Aorta (tissue), 5 donors: ENCODE measurements at places on chromosomes 3 and 15. TPM values are rescaled to one million over a fixed set of nuclear protein-coding genes. Genes with fewer than 3 reads are reported as not detected.

DNA sequence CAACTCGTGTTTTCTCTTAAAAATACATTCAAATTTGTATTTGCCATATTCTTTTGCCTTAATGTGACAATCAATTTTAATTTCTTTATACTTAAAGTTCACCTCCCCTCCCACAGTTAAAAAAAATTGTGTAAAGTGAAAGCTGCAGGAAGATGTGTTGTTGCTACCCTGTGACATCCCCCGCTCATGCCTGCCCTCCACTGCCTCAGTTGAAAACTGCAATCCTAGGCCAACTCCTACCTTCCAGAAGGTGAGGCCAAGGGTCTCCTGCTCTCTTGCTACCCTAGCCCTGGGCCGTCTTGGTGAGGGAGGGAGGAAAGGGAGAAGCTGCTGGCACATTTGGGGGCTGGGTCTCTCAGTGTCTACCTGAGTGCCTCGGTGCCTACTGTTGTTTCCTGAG lies 57.0 kb upstream of the CMTM7 start:
- no peaks in the 10 kb centered on the region for H3K27me3 ChIP-seq
- H3K4me1 ChIP-seq: no peaks in the 10 kb centered on the region
- no peaks in the 10 kb centered on the region for H3K36me3 ChIP-seq

The CACNA2D2 gene
- total RNA-seq: 3.2 TPM

DNA sequence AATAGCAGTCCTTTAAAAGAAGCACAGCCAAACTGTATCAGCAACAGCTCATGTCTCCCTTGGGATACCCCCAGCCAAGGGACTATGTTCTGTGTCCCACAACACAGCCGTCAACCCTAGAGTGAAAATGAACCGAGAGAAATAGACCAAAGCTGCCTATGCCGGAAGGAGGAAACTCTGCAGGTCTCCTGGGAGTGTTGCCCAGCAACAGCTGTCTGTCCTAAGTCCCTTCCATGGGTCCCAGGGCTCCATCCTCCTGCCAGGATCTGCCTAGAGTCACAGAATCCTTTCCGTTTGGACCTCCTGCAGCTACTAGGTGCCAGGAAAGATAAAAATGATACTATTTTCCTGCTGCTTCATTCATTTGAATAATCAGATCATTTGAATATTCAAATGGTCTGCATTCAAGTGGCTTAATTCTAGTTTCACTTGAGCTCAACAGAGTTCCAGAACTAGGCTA lies 53.1 kb downstream of the TRANK1 start:
- H3K27ac ChIP-seq: no peak overlapping the region
- no peak overlapping the region for H3K4me3 ChIP-seq
- no peak for DNase-seq
- H3K27me3 ChIP-seq: no peaks in the 10 kb centered on the region

- no peak overlapping the region for H3K4me3 ChIP-seq
- DNase-seq: no peak
These were observed 9.7 kb downstream of the PARP16 start for GRCh38 chr15:65277015-65277414.

The GXYLT2 gene
- 46.4 TPM for total RNA-seq

The AADAC gene
- not detected for total RNA-seq

DNA sequence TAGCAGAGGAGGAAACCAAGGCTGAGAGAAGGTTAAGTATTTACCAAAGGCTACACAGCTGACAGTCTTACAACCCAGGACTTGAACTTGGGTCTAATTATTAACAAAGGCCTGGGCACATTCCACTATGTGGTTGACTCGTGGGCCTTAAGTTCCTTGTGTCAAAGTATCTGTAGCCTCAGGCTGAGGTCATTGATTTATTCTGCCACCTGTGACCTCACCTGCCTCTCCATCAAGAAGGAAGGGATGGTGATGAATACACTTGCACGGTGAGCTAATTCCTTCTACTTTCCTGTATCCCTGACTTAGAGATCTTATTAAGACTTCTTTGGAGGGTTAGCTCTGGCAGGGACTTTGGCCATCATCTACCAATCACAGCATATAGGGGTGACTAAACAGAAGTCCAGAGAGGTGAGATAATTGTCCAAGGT lies 19.9 kb upstream of the LRRC58 start:
- H3K4me1 ChIP-seq: no peaks in the 10 kb centered on the region
- no peak overlapping the region for H3K27ac ChIP-seq
- no peaks in the 10 kb centered on the region for H3K27me3 ChIP-seq
- no peak for DNase-seq

The FAM3D gene
- total RNA-seq: not detected

- no peak overlapping the region for H3K4me3 ChIP-seq
- no peaks in the 10 kb centered on the region for H3K36me3 ChIP-seq
- H3K4me1 ChIP-seq: peaks cover 6% of the 10 kb centered on the region
- H3K27me3 ChIP-seq: no peaks in the 10 kb centered on the region
- peak; percentile 71 for DNase-seq
These were observed 11.1 kb downstream of the ALPK3 start for GRCh38 chr15:84828086-84828908.

DNA sequence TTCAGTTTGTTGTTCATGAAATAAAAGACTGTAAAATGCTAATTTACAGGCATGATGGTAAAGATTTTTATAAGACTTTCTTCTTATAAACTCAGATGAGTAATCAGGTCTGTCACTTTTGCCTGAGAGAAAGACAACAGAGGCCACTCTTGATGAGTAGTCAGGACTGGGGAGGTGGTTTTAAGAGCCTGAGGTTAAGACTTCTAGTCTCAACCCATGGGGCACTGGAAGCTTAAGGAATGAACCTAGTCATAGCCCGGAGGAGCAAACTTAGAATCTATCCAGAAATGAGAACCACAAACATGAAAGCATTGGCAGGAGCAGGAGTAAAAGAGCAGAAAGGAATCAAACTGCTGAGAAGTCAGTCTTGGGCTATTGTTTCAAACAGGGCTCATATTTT lies 846.3 kb upstream of the ARPP21 start:
- no peaks in the 10 kb centered on the region for H3K27me3 ChIP-seq
- H3K36me3 ChIP-seq: no peaks in the 10 kb centered on the region
- H3K4me3 ChIP-seq: no peak overlapping the region
- no peak overlapping the region for H3K27ac ChIP-seq
- no peaks in the 10 kb centered on the region for H3K4me1 ChIP-seq

- H3K27me3 ChIP-seq: no peaks in the 10 kb centered on the region
- no peaks in the 10 kb centered on the region for H3K4me1 ChIP-seq
- H3K27ac ChIP-seq: no peak overlapping the region
- H3K4me3 ChIP-seq: no peak overlapping the region
These were observed 8.7 kb downstream of the DAZL start for GRCh38 chr3:16596352-16597032.

- peaks cover 16% of the 10 kb centered on the region for H3K36me3 ChIP-seq
- H3K4me1 ChIP-seq: no peaks in the 10 kb centered on the region
- no peak for DNase-seq
- no peaks in the 10 kb centered on the region for H3K27me3 ChIP-seq
These were observed 25.4 kb downstream of the ADPGK start for GRCh38 chr15:72758182-72758581.

DNA sequence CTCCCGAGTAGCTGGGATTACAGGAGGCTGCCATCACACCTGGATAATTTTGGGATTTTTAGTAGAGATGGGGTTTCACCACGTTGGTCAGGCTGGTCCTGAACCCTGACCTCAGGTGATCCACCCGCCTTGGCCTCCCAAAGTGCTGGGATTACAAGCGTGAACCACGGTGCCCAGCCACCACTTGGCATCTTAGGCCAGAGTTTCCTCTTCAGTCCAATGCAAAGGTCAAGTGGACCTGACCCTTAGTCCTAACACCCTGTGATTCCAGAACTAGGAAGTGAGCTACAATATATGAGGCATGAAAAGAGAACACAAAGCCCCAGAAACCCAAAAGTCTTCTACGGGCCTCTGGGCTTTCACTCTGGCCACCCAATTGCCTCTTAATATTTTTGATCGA lies 5.3 kb downstream of the MYLK start:
- no peaks in the 10 kb centered on the region for H3K27me3 ChIP-seq
- H3K4me1 ChIP-seq: peaks cover 1% of the 10 kb centered on the region
- H3K36me3 ChIP-seq: peaks cover 4% of the 10 kb centered on the region
- no peak overlapping the region for H3K27ac ChIP-seq
- DNase-seq: no peak

- H3K36me3 ChIP-seq: no peaks in the 10 kb centered on the region
- H3K27me3 ChIP-seq: no peaks in the 10 kb centered on the region
- H3K27ac ChIP-seq: no peak overlapping the region
- no peak for DNase-seq
These were observed 428.1 kb upstream of the NAALADL2 start for GRCh38 chr3:174430986-174431385.

DNA sequence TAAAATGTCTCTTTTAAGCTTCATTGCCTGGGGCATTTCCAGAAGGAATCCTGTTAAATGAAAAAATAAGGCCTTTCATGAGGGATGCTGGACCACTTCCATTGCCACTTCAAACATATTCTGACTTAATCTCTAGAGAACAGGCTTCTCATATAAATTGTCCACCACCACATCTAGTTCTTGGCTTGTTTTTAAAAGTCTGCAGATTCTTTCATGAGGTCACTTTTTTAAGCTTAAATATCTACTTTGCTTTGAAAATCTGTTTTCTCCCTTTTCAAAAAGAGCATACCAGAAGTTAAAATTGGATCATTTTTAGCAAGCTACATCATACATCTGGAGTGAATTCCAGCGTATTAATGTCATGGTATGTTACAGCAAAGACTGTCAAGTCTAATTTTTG lies 131.6 kb downstream of the C3orf70 start:
- H3K4me3 ChIP-seq: no peak overlapping the region
- H3K27ac ChIP-seq: no peak overlapping the region
- H3K27me3 ChIP-seq: no peaks in the 10 kb centered on the region
- no peak for DNase-seq

GRCh38 chr3:160163229-160163878 lies 61.9 kb upstream of the C3orf80 start:
- no peaks in the 10 kb centered on the region for H3K4me1 ChIP-seq
- no peaks in the 10 kb centered on the region for H3K27me3 ChIP-seq
- no peak overlapping the region for H3K27ac ChIP-seq
- DNase-seq: no peak

DNA sequence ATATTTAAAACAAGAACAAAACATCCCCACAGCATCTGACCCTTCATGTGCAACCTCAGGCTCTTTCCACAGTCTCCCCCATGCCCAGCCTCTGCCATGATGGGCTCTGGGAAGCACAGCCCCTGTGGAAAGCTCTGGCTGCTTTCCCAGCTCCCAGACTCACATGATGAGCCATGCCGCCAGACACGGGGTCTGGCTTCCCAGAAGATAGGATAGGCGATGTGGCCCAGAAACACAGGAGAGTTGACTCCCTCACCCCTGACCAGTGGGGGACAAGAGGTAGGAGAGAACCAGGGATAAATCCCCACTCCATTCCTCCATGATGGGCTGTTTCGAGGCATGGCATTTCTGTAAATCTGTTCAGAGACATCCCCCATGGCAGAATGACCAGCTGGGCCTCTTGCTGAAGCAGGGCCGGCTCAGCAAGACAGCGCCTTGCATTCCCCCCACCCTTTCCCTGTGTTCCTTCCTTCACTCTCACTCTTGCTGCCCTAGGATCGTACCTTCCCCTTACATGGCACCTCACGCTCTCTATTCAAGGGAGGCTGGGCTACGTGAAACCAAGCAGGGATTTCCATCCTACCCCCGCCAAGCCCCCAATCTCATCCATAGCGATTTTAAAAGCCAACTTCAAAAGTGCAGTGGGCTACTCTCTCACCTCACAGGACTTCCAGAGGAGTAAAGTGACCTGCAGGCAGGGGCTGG lies 192.4 kb downstream of the ABHD5 start:
- DNase-seq: no peak
- no peaks in the 10 kb centered on the region for H3K36me3 ChIP-seq
- H3K27me3 ChIP-seq: no peaks in the 10 kb centered on the region
- no peak overlapping the region for H3K4me3 ChIP-seq
- H3K4me1 ChIP-seq: peaks cover 3% of the 10 kb centered on the region

DNA sequence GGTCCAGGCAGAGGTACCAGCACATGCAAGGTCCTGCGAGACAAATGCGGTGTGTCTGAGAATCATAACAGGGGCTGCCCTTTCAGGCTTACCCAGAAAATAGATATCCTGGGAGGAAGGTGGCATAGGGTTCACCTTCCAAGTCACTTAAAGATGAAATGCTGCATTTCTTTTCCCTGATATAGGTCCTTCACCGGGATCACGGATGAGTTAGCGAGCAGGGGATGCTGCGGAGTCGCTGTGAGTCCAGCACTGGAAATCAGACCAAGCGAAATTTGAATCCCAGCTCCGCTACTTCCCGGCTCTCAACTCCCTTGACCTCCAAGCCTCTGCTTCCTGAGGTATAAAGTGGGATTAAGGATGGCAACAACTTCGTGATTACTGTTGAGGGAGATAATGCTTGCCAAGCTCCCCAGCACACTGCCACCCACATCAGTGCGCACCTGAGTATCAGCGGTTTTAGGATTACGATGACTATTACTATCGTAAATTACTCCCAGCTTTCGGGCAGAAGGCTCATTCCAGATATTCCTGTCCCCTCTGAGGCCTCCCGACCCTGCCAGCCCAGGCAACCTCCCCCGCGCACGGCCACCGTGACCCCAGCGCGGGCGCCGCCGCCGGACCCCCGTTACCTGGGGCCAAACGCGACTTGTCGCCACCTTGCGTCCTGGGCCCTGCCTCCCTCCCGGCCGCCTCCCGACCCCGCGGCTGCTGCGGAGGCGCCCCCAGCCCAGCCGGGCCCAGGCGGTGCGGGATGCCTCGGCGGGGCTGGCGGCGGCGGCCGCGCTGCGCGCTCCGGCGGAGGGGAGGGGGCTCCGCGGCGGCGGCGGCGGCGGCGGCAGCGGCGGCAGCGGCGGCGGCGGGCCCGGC lies 589 bp upstream of the GPR27 start:
- no peak overlapping the region for H3K27ac ChIP-seq
- H3K4me1 ChIP-seq: no peaks in the 10 kb centered on the region
- H3K27me3 ChIP-seq: no peaks in the 10 kb centered on the region
- DNase-seq: no peak

GRCh38 chr3:116000311-116000710 lies 377.0 kb downstream of the GAP43 start:
- DNase-seq: no peak
- H3K4me1 ChIP-seq: no peaks in the 10 kb centered on the region
- H3K4me3 ChIP-seq: no peak overlapping the region
- no peaks in the 10 kb centered on the region for H3K36me3 ChIP-seq
- H3K27me3 ChIP-seq: no peaks in the 10 kb centered on the region

The FILIP1L gene
- total RNA-seq: 861 TPM

- no peak overlapping the region for H3K27ac ChIP-seq
- H3K27me3 ChIP-seq: no peaks in the 10 kb centered on the region
- no peaks in the 10 kb centered on the region for H3K36me3 ChIP-seq
- DNase-seq: no peak
- H3K4me3 ChIP-seq: no peak overlapping the region
- no peaks in the 10 kb centered on the region for H3K4me1 ChIP-seq
These were observed 25.0 kb upstream of the KY start for GRCh38 chr3:134675726-134676256.

DNA sequence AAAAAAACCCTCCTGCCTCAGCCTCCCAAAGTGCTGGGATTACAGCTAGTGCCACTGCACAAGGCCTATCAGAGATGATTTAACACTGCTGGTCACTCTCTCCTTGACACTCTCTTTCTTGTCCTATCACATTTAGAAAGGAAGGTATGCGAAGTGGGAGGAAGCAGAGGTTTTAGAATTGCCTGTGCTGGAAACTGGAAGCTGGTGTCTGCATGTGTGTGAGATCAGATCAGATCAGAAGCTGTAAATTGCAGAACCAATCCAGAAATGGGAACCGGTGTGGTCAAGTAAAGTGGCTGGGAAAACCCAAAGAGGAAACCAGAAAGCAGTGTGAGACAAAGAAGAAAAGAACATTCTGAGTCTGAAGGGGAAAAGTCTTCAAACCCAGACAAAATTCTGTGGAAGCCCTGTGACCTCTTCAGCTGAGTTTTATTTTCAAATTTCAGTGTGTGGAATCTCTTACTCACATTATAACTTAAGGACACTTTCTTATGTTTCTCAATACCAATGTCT lies 2.8 kb downstream of the EFHB start:
- DNase-seq: no peak
- no peak overlapping the region for H3K27ac ChIP-seq
- no peaks in the 10 kb centered on the region for H3K36me3 ChIP-seq
- H3K4me3 ChIP-seq: no peak overlapping the region
